Femur (tissue), 1 donor: ENCODE measurements at places on chromosomes 5 and 9.

GRCh38 chr5:9339206-9339818 lies 206.6 kb downstream of the SEMA5A start:
- no peak for DNase-seq

- no peak for DNase-seq
Measured at GRCh38 chr5:73067213-73067612, 53.2 kb upstream of the TMEM171 start.

DNA sequence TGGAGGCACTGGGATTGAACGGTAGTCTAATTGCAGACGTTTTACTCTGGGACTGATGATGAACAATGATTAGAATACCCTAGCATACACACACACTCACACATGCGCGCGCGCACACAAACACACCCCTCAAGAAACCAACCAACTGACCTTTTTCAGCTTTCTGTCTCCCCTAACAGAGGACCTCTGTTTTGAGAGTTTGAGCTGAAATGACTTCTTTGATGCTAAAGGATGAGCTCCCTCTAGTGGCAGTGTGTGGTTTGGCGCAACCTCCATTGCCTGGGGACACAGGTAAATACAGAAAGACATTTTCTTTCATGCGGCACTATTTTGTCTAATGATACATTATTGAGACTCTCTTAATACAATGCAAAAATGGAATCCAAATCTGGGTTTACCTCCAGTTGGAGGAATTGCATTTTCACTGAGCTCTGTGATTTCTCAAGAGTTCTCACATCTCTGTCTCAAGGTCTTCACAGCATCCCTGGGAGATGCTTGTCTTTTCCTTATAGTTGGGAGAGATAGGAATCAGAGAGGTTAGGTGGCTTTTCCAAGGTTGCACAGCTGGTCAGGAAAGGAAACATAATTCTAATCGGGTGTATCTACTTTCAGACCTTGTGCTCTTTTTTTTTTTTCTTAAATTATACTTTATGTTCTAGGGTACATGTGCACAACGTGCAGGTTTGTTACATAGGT lies 187.5 kb downstream of the TMEM38B start:
- DNase-seq = peak; percentile 35

DNA sequence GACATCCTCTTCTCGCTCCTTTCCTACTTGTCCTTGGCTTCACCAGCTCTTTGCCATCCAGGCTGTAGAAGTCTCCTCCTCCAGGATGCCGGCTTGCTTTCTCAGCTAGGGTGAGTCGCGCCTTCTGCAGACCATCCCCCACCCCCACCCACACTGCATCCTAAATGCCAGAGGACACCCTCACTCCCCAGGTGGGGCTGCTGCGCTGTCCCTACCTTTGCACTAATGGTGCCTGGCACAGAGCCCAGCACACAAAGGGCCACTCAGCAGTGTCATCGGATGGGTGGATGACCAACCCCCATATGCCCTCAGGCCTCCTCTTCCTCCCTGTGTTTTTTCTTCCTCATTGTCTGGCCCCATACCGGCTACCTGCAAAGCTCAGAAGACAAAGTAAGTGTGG lies 14.8 kb downstream of the IL9 start:
- no peak for DNase-seq

DNA sequence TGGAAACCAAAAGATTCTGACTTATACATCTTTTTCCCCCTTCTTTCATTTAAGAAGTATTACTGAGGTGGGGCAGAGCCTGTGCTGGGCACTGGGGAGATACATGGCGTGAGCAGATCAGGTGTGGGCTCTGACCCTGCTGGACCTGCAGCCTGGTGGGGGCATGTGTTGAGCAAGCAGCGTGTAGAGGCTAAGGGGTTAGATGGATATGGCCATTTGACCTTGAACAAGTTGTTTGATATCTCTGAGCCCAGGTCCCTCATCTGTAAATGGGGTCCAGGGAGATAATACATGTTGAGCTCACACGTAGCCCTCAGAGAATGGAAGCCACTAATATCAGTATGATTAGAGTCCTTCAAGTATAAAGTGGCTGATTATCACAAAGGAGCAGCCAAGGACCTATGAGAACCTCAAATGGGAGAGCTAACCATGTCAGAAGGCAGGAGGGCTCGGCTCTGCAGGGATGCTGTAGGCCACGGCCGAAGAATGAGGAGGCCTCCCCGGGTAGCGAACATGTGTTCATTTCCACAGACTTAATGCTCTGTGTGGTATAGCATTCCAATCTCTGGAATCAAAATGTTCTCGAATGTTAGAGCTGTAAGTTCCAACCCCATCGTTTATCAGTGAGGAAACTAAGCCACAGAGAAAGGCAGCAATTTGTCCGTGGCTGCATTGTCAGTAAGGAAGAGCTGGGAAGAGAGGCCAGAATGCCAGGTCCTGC lies 15.4 kb upstream of the ANGPTL2 start:
- DNase-seq = peak; percentile 23

DNA sequence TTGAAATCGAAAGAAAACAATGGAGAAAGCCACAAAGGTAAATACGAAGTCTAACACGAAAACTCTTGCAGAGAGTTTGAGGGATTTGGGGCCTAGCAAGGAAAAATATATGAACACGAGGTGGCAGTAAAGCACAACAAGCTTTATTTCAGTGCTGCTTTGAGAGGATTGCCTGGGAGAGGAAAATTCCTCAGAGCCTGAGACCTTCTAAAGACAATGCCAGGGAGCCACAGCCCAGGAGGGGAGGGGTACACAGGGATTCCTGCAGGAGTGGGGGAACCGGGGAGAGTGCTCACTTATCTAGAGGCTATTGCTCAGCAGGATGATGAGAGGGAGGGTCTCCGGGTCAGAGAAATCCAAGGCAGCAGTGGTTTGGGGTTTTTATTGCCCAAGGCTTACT lies 134.9 kb upstream of the ADCY2 start:
- DNase-seq = no peak

DNA sequence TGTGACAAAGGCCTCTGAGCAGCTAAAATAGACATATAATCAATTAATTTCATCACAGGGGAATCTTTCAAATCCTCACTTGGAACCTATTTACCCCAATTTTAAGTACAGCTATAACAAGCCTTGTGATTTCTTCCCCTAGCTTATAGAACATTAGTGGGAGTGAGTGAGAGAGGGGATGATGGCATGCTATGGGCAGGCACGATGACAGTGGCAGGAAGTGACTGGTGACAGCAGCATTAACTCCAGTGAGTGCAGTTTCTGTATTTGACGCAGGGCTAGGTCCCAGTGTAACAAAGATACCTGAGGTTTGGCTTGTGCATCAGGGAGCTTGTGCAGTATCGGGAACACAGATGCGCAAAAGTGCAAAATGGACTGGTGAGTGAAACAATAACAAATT lies 54.1 kb downstream of the NPR3 start:
- no peak for DNase-seq

- no peak for DNase-seq
Measured at GRCh38 chr9:122403381-122404000, 32.7 kb downstream of the PTGS1 start.
